Left lobe of liver (tissue), 2 donors: ENCODE measurements at places on chromosomes 6 and 20.
A peak's percentile ranks its signal among the peaks of the same experiment; 100 is the strongest.

DNA sequence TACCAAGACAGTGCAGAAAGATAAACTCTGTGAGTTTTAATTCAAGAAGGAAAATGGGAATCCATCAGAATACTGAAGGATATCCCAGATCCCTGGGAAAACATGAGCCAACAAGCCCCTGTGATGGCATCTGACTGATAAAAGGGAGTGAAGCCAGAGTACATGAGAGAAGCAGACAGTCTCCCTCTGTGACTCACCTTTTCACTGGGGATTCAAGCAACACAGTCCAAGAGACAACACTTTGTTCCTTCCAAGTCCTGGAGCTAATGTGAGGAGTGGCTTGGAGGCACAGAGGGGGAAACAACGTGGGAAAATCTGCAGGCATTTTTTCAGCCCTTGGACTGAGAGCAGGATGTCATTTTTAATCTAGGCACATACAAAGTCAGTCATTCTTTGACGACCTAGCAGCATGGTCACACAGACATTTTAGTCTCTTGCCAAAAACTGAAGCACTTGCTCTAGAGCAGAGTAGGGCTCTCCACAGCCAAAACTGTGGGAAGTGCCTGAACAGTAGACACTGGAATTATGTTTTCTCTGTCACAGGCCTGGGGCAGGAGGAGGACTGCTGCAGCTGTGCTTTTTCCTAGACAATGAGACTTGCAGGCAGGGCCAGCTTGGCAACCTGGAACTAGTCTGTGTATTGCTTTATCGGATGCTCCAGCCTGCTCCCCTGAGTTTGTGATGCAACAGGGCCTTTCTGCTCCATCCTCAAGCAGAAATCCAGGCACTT lies 465.0 kb upstream of the GJE1 start:
- DNase-seq, result no peak

DNA sequence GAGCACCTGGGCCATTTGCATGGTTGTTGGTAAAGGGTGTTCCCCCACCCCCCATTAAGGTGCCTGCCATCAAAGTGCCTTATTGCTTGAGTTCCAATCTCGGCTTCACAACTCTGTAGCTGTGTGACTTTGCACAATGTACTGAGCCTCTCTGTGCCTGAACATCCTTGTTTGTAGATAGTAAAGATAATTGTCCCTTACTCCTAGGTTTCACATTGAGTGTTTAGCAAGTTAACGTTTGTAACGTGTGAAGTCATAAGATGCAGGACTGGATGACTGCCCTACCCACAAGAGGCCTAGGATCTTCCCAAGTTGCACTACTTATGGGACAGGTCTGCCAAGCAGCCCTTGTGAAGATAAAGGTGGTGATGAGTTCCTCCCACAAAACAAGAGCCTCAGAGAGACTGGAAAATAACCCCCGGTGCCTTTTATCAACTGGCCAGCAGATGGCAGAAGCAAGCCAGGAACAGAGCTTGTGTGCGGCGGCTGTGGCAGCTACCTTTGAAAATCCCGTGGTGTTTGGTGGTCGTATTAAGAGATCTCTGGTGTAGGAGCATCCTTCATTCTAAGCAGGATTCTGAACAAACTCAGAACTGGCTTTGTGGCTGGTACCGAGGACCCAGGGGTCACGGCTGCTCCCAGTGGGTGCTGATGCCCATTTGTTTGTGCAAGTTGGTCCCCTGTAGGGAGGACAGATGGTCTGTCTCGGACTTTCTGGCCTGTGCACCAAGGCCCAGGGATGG lies 99.1 kb downstream of the CDH26 start:
- DNase-seq, result peak; percentile 61

- DNase-seq, result no peak
These were observed 12.2 kb downstream of the NCOA7 start for GRCh38 chr6:125802943-125803377.

DNA sequence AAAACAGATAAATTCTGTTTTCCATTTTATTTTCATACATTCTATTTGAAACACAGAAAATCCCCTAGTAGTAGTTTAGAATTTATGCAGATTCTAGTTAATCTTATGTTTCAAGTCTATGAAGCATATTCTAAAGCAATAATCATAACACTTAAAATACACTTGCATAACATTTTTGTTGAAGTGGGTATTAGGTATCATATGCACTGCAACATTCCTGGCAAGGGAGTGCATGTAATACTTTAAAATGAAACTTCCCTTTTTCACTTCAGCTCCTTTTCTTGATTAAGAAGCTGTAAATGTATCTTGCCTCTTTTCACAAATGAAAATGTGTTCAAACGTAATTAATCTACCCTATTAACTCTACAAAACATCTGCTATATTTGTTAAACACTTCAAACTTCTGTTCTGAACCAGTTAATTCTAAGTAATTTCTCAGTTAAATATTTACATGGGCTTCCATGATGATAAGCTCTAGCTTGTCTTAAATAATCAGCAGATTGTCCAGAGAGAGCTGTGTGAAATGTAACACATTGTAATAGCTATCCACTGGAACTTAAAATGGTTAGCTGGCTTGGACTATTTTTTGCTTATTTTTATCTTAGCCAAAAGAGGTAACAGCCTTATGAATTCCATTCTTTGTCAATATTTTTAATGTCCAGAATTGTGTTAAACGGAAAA lies 192.8 kb downstream of the COL19A1 start:
- no peak for DNase-seq

GRCh38 chr20:13913131-13913530 lies 77.3 kb downstream of the SEL1L2 start:
- no peak for DNase-seq

DNA sequence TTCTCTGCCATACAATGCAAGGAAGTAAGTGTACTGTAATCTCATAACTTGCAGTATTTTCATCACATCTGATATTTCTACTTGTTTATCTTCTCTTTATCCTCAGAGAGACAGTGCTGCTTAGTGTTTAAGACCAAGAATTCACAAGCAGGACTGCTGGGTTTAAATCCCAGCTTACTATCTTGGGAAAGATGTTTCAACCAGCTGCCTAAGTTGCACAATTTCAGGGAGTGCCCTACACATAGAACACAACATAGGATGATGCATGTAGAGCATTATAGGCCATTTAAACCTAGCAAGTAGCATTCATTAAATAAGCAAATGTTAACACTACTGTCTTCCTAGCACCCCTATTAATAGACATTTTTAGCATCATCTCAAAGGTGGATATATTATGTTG lies 205.2 kb upstream of the CEP162 start:
- no peak for DNase-seq
